ENCODE measurements at places on chromosomes 4 and X. TPM values are rescaled to one million over a fixed set of nuclear protein-coding genes. Genes with fewer than 3 reads are reported as not detected.

ADH1C gene
- total RNA-seq, result not detected

GRCh38 chrX:10166731-10167151 is 10.0 kb downstream of the CLCN4 start:
- H3K27me3 ChIP-seq, result no peaks in the 10 kb centered on the region
- peaks cover 12% of the 10 kb centered on the region for H3K36me3 ChIP-seq
- H3K4me1 ChIP-seq, result no peaks in the 10 kb centered on the region
- no peak overlapping the region for H3K27ac ChIP-seq
- no peak for DNase-seq

DNA sequence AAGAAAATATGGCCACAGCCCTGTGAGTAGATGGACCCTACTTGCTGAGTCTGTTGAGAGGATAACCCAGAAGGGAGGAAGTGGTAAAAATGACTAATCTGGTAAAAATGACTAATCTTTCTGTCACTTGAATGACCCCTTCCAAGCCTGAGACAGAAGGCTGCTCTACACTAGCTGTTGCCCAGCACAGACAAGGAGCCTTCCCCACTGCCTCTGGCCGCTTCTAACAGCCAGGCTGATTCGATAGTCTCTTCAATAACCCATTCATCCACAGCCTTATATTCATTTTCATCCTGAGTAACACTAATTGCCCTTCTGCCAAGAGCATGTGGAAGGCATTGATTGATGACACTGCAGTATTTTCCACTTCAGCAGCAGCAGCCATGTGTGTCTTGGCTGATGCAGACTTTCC is 18.4 kb downstream of the MAGEB17 start:
- H3K4me1 ChIP-seq, result peaks cover 19% of the 10 kb centered on the region
- H3K36me3 ChIP-seq, result peaks cover 29% of the 10 kb centered on the region
- no peaks in the 10 kb centered on the region for H3K27me3 ChIP-seq
- peak overlapping the region; percentile 96 for H3K27ac ChIP-seq

- no peak for DNase-seq
- H3K4me3 ChIP-seq, result no peak overlapping the region
- H3K36me3 ChIP-seq, result no peaks in the 10 kb centered on the region
- peaks cover 10% of the 10 kb centered on the region for H3K27me3 ChIP-seq
- H3K4me1 ChIP-seq, result peaks cover 15% of the 10 kb centered on the region
Measured at GRCh38 chrX:133980406-133980805, 5.0 kb downstream of the GPC3 start.

GRCh38 chr4:143554728-143555597 is 41.5 kb downstream of the SMARCA5 start:
- no peak overlapping the region for H3K27ac ChIP-seq
- peaks cover 38% of the 10 kb centered on the region for H3K36me3 ChIP-seq
- H3K4me3 ChIP-seq, result no peak overlapping the region

- no peaks in the 10 kb centered on the region for H3K4me1 ChIP-seq
- no peak overlapping the region for H3K27ac ChIP-seq
- no peak for DNase-seq
- no peaks in the 10 kb centered on the region for H3K27me3 ChIP-seq
- no peak overlapping the region for H3K4me3 ChIP-seq
Measured at GRCh38 chr4:152158225-152158624, 377.7 kb downstream of the FBXW7 start.

- peaks cover 2% of the 10 kb centered on the region for H3K4me1 ChIP-seq
- no peaks in the 10 kb centered on the region for H3K27me3 ChIP-seq
- no peak overlapping the region for H3K27ac ChIP-seq
- no peak overlapping the region for H3K4me3 ChIP-seq
Measured at GRCh38 chr4:73599182-73599581, 21.1 kb downstream of the RASSF6 start.

DNA sequence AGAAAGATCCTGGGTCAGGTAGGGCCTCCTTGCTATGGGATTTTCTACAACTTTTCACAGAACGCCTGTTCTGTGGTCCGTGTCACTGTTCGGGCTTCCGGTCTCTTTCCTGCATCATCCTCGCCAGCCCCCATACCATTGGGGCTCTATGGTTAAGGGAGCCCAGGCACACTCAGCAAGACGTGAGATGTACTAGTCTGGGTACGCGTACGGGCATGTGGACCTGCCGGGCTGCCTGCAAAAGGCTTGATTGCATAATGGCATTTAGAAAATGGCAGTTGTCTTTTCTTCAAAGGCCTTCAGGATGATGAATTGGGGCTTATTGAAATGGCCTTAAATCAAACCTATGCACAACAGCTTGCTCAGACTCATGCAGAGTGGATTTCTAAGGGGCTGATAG is 86.7 kb downstream of the CNGA2 start:
- H3K36me3 ChIP-seq, result peaks cover 2% of the 10 kb centered on the region
- no peaks in the 10 kb centered on the region for H3K27me3 ChIP-seq
- no peak for DNase-seq
- H3K4me1 ChIP-seq, result no peaks in the 10 kb centered on the region
- H3K27ac ChIP-seq, result no peak overlapping the region

HMGB2 gene
- total RNA-seq, result 278 TPM
